ENCODE measurements at places on chromosomes 5 and 9.

- DNase-seq, result no peak
Observed at GRCh38 chr9:99030610-99031109, 74.3 kb upstream of the TGFBR1 start.

DNA sequence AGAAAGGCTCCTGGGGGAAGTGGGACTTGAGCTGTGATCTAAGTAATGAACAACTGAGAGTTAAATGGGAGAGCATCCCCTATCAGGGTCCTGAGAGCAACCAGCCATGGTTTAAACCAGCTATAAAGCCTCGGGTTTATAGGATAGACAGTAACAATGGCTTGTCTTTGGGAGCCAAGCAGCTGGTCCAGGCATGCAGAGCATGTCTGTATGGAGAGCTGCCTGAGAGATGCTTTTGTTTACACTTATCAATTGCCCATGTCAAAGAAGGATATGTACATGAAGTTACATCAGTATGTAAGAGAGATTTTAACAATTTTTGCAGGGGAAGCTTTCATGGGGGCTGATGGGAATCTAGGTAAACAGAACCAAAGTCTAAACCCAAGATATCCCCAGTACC, 4.4 kb downstream of the TGFBI start:
- no peak for DNase-seq

DNA sequence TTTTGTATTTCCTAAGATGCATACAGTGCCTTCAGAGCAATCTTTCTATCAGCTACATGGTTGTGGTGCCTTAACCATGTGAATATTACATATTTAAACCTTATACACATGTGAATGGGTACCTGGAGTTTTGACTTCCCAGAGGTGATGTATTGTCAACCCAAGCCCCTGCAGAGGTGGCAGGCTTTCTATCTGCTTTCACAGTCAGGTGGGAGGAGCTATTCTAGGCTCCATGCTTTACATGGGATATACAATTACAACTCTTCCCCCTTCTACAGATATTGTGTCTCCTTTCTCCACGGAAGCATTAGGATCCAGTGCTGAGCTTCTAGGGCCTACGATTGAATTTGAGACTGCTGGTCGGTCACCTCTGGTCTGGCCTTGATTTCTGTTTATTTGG, 89.8 kb upstream of the TUT7 start:
- DNase-seq, result no peak

- DNase-seq, result peak; percentile 3
Observed at GRCh38 chr9:116000748-116001329, 152.8 kb upstream of the PAPPA start.

DNA sequence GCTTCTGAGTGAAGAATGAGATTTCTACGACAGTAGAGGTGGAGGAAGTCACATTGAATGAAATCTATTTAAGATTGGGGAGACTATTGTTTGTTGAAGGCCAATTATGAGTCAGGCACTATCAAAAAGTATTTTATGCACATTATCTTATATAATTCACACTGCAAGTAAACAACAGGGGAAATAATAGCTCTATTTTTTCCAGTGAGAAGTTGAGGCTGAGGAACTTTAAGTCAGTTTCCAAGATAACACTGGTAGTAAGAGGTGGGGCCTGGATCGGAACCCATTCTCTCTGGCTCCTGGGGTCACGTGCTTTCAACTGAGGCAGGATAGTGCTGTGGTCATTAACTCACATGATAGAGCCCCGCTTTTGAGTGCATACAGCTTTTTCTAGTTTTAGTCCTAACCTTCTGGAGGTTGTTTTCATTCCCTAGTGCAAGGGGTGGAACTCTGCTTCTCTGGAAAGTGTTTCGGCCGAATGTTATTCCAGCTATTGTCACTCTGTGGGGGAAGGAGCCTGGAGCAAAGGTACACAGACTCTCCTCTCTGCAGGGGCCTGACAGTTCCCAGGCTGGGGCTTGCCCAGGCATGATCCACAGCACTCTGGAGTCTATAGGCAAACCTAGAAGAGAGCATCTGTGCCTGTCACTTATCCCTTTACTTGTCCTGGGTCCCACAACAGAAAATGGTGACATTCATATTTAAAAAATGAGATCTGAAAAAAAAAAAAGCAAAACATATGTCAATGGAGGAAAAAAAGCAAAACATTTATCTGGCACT, 352.4 kb upstream of the ACTBL2 start:
- no peak for DNase-seq

DNA sequence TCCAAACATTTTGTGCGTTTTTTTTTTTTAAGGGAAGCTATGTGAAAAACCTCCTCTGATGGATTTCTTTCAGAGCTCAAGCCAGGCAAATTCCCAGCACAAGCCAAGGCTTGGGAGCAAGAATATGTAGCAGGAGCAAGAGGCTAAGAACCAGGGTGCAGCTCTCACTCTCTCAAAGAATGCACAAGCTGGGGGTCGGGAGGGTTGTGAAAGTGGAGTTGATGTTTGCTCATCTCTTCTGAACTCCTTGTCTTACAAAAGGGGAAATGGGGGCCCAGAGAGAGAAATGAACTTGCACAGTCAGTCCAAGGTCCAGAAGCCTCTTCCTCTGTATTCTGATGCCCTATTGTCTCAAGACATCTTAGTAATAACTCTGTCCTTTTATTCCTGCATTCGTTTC, 7.7 kb upstream of the TRAF1 start:
- DNase-seq, result no peak

- peak; percentile 77 for DNase-seq
Observed at GRCh38 chr9:128026773-128027541, 40.2 kb downstream of the NAIF1 start.

DNA sequence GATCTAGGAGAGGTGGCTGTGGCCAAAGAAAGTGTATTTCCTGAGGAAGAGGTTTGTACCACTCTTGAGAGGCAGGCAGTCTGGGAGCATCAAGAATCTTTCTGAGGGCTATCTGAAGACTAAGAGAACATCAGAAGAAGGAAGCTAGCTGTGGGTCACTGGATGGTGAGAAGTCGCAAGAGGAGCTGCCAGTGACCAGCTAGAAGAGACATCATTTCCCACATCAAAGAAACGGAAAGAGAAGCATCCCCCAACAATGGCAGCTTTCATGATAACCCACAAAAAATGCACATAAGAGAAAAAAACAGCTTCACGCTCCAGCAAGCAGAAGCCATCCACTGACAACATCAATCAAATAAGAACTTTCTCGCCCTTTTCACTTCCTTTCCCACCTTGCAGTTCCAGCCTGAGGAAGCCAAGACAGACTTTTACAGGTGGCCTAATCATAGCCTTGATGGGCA, 25.0 kb upstream of the CEP78 start:
- DNase-seq, result no peak

- DNase-seq, result no peak
Observed at GRCh38 chr5:134345996-134346395, 21.0 kb downstream of the CDKL3 start.

- no peak for DNase-seq
Observed at GRCh38 chr5:61449804-61450492, 117.9 kb downstream of the ZSWIM6 start.

GRCh38 chr5:132437604-132438266, 52.8 kb downstream of the IRF1 start:
- DNase-seq, result peak; percentile 58

- no peak for DNase-seq
Observed at GRCh38 chr5:21159510-21160059, 1171.6 kb upstream of the CDH18 start.

DNA sequence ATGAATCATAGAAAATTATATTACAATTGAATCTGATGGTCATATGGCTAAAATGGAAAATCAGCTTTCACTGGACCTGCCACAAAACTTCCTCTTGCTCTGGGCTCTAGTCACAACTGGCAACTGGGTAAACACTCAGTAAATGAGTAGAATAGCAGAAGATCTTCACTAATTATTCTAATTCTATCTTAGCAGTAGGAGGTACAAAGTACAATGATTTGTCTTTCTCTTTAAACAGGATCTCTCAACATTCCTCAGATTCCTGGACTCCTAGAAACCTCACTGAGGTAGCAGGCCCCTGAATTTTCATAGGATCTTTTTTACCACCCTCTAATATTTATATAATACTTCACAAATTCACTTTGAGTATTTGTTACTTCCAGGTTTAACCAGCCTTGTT, 239.9 kb upstream of the SMARCA2 start:
- no peak for DNase-seq

GRCh38 chr5:134493461-134494055, 31.9 kb upstream of the JADE2 start:
- no peak for DNase-seq

DNA sequence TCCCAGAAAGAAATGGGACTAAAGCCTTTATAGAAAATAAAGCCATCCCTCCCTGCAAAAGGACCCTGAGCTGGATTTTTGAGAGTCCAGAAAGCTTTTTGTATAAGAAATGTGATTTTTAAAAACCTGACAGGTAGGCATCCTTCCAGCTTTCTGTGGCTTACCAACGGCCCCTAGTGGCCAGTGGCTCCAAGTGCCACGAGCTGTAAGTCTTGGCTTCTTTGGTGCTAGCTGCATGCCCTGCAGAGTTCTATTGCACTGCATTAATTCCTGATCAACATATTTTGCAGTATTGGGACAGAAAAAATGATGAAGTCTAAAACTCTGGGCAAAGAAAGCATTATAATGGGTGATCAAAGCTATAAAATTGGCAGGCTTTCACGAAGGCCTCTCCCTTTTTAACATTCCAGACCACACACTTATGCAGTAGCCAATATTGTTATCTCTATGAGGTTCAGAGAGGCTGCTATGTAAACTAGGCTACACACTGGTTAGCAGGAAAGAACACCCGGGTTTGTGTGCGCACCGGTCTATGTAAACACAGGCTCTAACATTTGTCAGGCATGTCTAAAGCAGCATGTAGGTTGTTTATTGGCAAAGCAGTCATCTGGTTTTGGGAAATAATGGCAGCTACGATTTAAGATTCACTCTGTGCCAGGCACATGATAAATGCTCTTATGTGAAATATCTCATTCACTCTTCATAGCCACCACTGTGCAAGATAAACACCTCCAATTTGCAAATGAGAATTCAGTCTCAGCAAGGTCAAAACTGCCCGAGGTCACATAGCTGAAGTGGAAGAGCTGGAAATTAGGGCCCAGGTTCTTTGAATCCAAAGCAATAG, 55.2 kb downstream of the NMUR2 start:
- peak; percentile 23 for DNase-seq

DNA sequence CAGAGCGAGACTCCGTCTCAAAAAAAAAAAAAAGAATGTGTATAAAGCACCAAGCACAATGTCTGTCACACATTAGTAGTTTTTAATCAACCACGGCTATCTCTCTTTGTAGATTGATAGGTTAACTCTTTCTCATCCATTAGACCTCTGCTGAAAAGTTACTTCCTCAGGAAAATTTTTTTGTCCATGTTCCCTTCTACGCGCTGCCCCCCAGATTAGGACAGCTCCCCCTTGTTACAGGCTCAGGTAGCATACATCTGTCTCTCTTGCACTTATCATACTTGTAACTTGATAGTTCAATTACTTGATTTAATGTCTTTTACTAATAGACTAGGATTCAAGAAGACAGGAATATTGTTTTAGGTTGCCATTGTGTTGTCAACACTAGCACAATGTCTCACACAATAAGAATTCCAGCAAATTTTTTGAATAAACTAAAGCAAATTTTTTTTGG, 1.5 kb downstream of the SPDL1 start:
- DNase-seq, result no peak

GRCh38 chr5:108233617-108234155, 148.2 kb downstream of the FBXL17 start:
- DNase-seq, result no peak

GRCh38 chr9:137319011-137319738, 17.1 kb upstream of the NRARP start:
- DNase-seq, result no peak

- DNase-seq, result no peak
Observed at GRCh38 chr5:140055152-140055551, 12.1 kb upstream of the NRG2 start.

- DNase-seq, result no peak
Observed at GRCh38 chr5:143653256-143653655, 158.7 kb upstream of the HMHB1 start.

All from stimulated activated CD4-positive, alpha-beta T cell treated with anti-CD3 and anti-CD28 coated beads, Interleukin-1b, Interleukin-23, amount 100 ng/mL, for 48 hours (primary cell).